Suppressor macrophage treated with lipopolysaccharide for 4 hours (primary cell): ENCODE measurements at places on chromosomes 1 and 21.

DNA sequence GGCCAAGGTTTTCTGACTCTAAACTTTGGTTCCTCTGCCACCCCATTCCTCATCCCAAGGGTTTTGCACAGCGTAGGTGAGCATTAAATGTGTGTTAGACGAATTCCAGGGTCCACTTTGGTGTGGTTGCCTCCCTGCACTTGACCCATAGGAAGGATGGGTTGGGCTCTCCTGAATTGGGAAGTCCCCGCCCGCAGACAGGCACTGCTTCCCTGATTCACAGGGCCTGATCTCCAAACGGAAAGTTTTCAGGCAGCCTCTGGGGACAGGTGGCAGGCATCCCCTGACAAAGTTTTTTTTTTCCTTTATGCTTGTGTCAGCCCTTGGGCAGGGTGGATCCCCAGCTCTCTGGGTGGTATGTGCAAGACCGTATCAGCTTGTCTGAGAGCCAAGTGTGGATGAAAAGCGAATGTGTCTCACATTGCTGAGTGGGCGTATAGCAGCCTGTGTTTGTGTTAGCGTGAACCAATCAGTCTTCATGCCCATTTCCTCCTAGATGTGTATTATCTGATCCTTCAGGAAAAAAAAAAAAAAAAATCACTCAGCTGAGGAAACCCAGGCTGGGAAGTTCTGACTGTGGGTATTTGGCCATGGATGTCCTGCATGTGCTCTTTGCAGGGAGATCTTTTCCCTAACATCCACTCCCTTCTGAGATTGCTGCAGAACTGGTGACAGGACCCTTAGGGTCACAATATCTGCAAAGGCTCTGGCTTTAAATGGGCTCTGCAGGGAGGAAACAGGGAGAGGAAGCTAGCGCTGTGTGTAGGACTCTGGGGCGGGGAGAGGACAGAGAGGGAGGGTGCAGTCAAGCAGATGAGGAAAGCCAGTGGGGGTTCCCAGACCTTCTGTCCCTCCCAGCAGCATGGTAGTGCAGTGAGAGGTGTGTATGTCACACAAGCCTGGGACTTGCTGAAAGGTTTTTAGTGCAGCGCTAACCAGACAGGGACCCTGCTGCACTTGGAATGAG is 42.2 kb upstream of the TRABD2B start:
- DNase-seq, result no peak

DNA sequence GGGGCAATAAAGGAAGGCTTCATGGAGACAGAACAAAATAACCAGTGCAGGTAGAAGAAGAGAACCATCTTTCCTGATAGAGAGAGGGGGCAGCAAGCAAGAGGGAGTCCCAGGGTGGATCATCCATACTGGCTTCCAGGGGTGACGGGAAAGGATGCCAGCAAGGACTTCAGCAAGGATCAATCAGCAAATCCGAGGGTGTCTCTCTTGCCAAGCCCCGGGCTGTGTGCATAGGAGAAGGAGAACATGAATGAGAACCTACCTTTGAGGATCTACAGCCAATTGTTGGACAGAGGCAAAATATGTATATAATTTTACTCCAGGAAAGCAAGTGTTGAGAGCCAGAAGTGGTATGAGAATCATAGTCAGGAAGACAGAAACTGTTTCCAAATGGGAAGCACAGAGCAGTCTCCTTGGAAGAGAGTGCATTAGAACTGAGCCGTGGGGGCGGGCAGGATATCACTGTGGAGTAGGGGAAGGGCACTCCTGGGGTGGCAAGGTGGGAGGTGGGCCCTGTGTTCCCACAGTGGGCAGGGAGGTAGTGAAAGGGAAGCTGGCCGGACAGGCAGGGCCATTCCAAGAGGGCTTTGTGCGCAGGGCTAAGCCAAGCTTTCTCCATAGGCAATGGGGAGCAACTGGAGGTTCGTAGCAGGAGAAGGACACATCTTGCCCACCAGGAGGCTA is 1.1 kb upstream of the S100A9 start:
- no peak for DNase-seq

DNA sequence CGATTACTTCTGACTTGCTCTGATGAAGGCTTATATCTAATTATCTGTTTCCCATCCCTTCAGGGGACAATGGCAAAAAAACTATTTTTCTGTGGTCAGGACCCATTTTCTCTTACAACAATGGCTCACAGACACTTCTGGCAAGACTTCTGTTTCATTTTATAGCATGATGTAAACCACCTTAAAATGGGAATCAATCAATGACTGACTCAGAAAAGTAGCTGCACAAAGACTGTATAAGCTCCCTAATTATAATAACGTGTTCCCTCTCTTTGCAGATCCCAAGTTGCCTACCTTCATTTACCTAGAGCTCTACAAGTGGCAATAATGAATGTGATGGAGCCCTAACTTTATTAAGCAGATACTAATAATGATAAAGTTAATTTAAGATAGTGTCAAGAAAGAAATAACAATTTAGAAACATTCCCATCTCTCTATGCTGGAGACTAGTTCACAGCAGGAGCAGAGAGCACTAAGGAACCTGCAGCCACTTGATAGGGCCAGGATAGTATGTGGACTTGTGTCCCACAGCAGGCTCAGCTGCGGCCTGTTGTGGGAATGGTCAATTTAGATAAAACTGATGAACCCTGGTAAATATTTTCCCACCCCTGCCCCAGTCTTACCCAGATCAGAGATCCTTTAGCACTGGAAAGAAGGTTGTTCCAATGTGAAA is 538 bp downstream of the GBP2 start:
- DNase-seq, result peak; percentile 27

- no peak for DNase-seq
Measured at GRCh38 chr1:1294250-1294890, 13.4 kb downstream of the ACAP3 start.

DNA sequence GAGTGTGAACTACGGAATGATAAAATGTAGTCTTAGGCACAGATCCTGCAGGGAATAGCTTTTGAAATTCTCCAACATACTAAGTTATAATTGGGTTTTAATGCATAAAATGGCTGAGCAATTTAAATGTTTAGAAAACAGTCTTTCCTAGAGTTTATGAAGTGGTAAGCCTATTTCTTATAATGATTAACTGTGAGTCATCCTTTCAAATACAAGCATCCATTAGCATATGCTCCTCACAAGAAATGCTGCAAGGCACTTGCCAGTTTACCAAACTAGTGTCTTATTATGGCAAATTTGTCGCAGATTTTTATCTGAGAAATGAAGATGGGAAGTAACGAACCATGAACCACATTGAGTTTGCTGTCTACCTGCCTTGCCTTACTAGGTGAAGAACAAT is 101.3 kb upstream of the ESRRG start:
- DNase-seq, result no peak

DNA sequence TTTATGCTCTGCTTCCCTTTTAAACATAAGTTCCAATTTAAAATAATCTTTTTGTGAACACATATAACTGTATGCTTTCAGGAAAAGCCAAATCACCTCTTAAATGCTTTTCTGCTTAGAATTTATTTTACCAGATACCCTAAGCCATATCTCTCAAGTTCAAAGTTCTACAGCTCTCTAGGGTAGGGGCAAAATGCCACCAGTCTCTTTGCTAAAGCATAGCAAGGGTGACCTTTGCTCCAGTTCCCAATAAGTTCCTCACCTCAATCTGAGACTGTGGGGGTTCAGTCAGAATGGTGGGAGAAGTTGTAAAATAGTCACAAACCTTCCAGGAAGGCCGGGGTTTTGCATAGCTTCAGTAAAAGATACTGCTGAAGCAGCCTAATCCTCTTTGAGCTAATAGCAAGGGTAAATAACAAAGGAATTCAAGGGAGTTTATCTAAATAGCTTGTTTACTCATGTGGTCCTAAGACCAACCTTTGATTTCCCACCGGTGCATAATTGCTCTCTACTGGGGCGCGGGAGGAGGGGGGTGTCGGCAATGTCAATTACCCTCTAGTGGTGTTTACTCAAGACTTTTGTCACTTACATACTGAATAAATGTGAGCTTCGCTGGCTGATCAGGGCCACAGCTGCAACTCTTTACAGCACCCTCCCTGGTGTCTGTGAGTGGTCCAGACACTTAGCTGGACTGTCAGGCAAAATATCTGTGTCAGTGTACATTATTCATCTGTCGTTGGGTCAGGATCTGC is 1376.2 kb downstream of the NCAM2 start:
- no peak for DNase-seq
